ENCODE measurements at places on chromosomes 1 and 21.

- DNase-seq, result no peak
These were observed 7.2 kb upstream of the BCL10 start for GRCh38 chr1:85283475-85284199.

GRCh38 chr1:53543778-53544695 is 84.8 kb downstream of the DMRTB1 start:
- no peak for DNase-seq

DNA sequence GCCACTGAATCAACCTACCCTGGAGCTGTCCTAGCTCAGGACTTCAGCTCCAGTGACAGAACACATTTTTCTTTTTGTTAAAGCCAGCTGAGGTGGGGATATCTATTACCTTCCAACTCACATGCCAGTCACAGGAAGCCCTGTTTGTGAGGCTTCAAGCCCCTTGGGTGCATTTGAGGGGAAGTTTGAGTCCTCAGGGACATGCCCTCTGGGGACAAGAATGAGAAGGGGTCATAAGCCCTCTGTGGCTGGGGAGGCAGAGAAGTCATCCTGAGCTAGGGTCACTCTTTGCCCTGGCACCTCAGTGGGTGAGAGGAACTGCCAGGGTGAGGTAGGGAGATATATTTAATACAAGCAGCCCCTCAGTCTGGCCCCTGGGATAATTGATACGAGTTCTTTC is 33.5 kb upstream of the CLDN14 start:
- no peak for DNase-seq

DNA sequence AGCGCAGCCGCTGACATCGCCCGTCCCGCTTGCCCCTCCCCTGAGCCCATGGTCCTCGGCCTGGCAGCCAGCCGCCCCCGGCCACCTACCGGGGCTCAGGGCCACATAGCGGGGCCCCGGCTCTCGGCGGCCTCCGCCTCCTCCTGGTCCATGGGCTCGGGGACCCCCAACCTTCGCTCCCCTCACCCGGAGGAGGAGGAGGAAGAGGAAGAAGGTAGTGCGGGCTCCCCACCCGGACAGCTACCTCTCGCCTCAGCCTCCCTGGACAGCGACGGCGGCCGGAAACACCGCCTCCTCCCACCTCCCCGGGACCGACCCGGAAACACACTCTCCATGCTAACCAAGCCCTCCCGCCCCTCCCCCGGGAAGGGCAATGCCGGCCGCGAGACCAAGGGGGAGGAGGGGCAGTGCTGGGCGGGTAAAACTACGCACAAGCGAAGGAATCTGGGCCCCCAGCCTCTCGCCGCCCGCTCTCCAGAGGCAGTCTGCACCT is at the start of gene KIAA0319L:
Gene KIAA0319L (minus strand): TSS at position 286 of the 493 bp plus-strand sequence. CDS start 2,912 bp downstream, outside the sequence.
- DNase-seq, result no peak

DNA sequence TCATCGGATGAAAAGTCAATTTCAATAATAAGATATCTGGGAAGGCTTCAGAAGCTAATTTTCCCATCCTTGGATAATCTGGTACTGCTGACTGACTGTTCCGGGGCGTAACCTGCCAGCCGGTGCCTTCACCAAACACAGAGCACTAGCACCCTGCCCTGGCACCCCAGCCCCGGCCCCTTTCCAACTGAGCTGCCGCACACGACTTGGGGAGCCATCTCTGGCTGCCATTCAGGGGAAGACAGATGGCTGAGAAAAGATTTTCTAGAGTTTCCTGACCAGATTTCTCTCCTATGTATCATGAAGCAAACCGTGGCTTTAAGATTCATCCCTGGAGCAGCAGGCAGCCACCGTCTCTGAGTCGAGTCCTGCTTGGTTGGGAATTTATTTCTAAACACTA is 96.0 kb upstream of the SYT6 start:
- no peak for DNase-seq

GRCh38 chr1:36937371-36937770 is 96.9 kb downstream of the GRIK3 start:
- no peak for DNase-seq

DNA sequence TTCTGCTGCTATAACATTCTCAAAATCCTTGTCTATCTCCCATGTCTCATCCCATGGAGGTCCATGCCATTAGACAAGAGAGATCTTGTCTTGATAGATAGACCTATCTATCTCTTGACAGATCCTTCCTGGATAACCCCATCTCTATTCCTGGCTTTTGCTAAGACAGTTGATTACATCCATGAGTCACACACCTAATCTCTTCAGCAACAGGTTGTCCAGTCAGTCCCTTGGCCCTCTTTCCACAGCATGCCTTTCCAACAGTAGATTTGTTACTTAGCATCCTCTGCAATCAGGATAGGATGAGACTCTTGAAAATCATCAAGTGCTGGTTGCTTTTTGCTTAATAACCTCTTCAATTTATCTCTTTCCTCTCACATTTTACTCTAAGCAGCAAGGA is 46.6 kb downstream of the TRMT1L start:
- no peak for DNase-seq

DNA sequence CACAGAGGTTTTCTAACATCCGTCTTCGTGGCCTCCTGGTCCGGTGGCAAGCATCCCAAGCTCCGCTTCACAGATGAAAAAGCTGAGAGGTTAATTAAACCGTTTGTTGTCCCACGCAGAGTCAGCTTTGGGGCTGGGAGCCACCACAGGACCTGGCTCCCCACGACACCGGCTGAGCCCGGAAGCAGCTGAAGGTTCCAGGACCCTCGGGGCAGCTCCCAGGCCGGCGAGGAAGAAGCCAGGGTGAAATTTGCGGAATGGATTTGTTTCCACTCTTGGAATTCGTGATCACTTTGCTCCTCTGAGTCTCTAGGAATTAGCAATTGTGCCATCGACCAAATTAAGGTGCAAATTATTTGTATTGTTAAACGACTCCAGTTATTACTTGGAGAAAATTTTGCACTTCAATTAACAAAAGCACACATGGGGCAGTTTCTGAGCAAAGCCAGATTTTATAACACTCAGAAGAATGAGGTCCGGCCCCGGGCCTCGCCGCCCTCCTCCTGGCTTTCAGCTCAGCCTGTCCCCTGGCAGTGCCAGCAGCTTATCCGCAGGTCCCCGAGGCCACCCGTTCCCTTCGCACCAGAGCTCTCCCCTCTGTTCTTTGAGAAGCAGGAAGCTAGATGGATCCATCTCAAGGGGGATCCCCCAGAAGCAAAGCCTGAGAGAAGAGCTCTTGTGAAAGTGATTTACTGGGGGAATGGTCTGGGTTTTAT is 69.1 kb downstream of the SIK1 start:
- DNase-seq, result no peak

DNA sequence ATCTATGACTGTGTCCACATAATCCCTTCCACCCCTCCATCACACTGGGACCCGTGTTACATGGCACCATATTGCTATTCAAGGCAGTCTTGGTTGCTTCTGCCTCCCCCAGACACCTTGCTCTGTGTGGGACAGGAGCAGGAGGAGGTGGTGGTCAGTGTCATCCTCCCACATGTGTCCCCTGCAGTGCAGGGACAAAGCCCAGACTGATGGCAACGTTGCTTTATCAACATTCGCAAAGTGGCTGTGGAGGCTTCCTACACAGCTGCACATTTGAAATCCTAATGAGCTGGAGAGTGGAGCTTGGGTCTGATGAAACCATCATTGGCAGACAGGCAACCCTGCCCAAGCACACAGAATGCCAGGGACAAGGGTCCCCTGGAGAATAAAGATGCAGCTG is 26.2 kb downstream of the TRIM67 start:
- no peak for DNase-seq

GRCh38 chr1:77120950-77121349 is 98.3 kb downstream of the PIGK start:
- no peak for DNase-seq

DNA sequence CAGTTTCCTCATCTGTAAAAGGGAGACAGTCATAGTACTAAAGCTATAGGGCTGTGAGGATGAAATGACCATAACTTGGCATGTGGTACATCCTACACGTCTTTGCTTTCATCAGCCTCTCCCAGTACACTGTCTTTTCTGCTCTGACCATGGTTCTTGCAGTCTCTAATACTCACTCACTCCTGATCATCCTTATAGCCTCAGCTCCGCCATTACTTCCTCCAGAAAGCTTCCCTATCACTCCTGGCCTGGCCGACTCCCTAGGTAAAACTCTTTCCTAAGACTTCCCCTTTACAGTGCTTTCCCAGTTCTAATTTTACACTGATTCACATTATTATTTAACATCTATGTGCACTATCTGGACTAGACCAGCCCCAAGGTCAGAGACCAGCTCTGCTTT is 5.0 kb upstream of the MRPL24 start:
- no peak for DNase-seq

DNA sequence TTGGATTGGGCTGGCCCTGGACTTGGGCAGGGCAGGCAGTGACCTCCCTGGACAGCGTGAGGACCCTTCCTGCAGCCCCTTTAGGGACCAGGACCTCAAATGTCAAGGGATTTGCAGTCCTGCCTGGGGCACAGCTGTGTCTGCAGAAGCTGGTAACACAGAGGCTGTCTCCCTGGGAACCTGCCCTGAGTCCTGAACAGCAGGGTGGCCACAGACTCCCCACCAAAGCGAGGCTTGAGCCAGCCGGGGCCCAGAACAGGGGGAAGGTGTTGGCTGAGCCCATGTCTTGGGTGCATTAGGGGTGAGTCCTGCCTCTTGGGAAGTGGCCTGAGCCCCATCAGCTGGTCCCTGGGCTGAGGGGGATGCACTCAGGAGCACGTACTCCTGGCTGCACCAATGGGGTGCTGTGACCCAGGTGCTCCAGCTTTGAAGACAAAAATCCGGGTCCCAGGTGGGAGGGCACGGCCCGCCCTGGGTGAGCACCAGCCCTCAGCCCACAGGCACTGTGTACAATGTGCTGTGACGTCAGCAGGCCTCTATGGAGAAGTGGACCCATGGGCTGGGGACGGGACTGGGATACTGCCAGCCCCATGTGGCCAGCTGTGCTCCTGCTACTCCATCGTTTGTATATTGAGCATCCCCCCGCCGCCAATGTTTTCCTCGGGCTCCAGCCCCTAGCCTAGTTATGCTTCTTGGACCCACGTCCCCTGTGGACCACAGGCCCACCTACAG is 72.0 kb upstream of the ARHGEF16 start:
- no peak for DNase-seq

- no peak for DNase-seq
These were observed 53.4 kb upstream of the IFFO2 start for GRCh38 chr1:19009882-19010321.

DNA sequence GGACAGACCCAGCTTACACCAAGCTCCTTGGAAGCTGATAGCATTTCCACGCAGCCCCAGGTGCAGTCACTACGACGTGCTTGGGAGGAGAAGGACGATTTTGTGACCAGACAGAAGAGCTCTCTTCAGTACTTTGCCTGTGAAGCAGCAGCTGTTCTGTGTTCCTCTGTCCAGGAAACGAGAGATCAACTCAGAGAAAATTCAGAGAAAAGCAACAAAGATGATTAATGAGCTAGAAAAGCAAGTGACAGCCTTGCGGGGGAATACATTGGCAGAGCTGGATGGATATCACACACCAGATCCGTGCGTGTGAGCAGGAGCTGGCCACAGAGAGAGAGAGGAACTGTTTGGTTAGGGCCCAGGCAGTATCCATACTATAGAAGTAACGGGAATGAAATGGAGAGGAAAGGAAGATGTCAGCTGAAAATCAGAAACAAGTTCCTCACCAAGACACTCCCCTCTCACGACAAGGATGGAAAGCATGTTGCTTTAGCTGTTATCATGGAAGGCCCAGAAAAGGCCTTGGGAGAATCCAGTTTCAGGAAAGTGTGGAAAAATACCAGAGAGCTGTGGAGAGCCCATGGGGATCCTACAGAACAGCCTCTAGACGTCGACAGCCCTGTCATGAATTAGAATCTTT is 106.2 kb downstream of the TOMM20 start:
- DNase-seq, result peak; percentile 47

DNA sequence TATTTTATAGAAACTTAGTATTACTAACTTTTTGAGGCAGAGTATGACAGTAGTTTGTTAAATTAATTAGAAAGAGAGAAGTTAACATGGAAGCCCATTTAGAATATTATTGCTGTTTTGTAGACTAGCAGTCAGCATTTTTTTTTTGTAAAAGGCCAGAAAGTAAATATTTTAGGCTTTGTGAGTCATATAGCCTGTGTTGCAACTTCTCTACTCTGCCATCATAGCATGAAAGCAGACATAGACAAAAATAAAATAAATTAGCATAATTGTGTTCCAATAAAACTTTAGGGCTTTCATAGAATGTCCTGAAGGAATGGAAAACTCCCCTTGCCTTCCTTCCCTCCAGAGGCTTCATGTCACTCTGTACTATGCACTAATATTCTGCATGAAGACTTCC is 12.3 kb upstream of the RGS4 start:
- DNase-seq, result no peak
